ENCODE measurements at places on chromosomes 5 and 9.

DNA sequence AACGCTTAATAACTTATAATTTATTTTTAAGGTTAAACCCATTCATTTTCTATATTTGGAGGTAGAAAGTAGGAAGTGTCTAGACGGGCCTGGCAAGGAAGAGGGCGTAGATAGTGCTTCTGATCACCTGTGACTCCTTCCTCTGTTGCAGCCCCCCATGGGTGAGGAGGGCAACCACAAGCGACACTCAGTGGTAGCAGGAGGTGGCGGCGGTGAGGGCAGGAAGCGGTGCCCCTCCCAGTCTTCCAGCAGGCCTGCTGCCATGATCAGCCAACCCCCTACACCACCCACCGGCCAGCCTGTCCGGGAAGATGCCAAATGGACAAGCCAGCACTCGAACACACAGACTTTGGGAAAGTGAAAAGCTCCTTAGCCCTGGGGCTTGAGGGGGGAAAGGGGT, 36.7 kb downstream of the FAXDC2 start:
- no peak for DNase-seq

DNA sequence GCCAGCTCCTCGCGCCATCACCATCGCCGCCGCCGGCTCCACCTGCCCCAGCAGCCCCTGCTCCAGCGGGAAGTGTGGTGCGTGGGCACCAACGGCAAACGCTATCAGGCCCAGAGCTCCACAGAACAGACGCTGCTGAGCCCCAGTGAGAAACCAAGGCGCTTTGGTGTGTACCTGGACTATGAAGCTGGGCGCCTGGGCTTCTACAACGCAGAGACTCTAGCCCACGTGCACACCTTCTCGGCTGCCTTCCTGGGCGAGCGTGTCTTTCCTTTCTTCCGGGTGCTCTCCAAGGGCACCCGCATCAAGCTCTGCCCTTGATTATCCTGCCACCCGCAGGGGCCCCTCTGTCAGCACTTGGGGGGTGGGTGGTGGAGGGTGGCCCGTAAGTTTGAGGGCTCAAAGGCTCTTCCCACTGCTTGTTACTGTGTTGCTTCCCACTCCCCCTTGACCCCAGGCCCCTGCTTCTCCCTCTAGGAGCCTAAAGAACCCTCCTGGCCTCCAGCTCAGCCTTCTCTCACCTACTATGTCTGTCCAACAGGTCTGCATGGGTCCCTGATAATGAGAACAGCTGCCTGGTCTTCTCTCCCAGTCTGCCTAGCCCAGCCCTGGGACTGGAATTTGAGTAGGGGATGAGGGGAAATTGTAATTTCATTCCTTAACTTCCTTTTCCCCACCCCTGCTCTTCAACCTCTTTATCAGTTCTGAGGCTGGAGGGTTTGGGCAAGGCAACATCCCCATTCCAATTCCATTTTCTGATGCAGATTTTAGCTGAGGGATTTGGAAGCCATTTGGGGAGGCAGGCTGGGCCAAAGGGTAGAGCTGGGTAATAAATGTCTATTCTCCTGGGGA, 9.0 kb downstream of the RACK1 start:
- DNase-seq, result no peak

DNA sequence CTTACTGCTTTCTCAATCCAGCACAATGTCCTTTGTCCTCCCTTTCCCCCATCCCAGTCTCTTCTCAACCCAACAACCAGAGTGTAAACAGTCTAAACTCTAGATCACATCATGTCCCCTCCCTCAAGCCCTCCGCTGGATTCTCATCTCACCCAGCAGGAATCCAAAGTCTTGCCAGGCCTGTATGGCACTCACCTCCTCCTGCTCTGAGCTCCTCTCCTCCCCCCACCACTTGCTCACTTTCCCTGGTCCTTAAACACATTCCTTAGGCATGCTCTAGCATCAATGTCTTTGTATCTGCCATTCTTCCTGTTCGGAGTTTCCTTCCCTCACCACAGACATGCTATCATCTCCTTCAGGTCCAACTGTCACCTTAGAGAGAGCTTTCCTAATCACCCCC, 78.8 kb downstream of the NIPSNAP3B start:
- no peak for DNase-seq

DNA sequence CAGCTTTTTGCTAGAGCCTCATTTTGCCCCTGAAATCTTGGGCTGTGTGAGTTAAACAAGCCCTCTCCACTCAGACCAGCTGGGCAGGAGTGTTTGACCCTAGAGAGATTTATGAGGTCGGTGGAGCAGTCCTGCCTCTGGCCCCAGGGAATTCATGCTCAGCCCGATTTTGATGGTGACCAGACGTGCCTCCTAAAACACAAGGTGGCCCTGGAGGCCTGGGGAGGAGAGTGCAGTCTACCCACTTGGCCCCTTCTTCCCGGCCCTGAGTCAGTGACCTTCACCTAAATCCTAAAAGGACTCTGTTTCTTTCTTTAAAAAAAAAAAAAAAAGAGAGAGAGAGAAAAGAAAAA, 86.6 kb upstream of the SAP30L start:
- DNase-seq, result no peak

DNA sequence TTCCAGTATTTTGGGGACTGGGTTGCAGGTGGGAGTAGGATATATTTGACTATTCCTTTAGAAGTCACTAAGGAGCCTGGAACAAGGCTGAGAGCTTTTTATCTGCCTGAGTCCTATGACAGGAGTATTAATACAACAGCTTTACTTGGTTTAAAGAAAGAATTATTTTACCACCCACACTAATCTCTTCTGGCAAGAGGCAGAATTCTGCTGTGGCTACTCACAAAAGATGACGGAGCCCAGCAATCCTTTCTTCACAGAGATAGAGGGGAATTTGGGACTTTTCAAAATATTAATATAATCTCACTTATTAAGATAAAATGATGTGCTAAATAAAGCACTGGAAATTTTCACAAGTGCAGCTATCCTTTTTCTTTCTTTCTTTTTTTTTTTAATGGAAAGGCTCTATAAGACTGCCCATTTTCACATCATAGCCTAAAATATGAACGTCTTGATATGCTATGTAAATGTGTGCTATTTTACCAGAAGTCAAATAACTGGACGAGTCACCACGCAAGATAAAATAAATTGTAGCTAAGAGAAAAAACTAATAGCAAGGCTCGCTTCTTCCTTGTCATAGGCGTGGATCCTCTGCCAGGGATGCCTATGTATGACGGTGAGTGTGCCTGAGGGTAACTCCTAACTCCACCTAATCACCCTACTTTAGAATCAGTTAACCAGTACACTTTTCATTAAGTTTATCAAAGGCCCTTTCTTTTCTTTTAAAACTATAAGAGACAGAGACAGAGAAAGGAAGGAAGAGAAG, 76.3 kb downstream of the ZNF608 start:
- no peak for DNase-seq

DNA sequence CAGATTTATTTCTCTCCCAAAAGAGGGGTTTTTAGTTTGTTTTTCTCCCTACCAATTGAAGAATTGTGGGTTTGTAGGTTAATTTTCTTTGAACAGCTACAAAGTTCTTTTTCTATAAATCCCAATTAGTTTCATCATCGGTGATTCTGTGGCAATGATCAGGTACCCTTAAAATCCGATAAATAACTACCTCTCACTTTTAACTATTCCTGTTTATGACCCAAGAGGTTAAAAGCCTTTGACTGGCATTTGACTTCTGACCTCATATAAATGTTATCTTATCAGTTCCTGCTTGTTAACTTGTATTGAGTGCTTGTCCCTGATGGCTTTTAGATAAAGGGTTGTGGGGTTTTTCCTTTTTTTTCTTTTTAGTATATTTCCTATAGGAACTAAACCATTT, 124.4 kb upstream of the TMEM161B start:
- no peak for DNase-seq

DNA sequence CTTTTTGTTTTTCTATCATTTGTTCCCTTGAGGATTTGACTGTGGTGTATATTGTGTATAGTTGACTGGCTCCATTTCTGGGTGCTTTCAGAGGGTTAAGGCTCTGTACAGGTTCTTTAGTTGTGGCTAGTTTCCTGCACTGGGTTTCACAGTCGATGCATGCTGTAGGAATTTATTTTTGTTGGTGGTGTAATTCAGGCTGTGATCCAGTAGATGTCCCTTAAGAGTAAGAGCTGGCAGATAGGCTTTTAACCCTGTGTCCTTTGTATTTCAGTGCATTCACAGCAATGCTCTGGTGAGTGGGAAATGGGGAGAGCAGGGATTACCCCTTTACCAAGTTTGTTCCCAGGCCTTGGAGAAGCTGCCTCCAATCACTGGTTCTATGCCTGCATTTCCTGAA, 112.9 kb downstream of the SPATA31D1 start:
- no peak for DNase-seq

DNA sequence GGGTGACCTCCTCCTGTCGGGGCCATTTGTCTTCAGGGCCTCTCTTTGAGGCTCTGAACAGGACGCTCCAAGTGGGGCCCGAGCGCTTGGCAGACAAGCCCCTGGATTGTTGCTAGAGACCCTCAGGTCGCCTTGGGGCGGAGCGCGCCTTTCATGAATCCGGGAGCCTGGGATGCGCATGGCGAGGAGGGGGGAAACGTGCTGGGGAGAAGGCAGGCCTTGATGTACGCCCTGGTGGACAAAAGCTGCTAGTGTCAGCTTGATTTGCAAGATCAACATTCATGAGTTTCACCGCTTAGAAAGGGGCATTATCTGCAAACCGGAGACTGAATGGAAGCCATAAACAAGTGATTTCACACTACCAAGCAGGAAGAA, 226.3 kb downstream of the SMARCA2 start:
- DNase-seq, result peak; percentile 51

DNA sequence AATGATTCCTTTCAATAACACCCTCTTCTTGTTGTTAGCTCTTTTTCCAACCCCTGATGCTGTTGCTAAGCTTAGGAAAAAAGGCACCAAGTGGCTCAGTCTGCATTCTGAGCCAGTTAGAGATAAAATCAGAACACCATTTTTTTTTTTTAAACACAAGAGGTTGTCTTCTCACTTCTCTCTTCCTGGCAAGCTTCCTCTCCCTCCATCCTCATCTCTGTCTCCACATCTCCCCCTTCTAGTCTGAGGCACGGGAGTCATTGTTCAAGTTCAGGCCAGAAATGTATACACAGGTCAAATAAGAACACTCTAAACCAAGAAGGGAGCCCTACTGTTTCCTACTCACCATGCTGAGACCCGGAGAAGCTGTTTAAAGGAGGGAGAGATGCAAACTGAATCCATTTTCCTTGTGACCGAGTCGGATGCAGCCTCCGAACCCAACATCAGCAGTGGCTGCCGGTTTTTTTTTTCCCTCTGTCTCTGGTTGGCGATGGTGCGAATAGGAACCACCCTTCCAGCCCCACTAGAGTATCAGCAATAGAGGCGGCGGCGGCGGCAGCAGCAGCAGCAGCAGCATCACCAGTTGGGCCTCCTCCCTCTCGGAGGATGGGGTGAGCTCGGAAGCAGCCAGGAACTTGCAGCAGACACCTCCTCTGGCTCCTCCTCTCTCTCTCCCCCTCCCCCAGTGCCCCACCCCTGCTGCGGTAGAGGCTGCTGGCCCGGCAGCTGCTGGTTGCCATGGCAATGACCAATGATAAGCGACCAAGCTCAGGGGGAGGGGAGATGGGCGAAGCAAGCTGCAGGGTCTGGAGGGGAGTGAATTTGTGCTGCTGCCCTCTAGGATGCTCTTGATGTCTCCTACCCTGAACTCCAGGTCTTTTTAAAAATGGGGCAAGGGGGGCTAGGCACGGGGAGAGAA, at the start of gene JAKMIP2:
JAKMIP2 (minus strand) TSS at position 619 of the 919 bp plus-strand sequence. CDS start 110,922 bp downstream, outside the sequence.
- peak; percentile 6 for DNase-seq

DNA sequence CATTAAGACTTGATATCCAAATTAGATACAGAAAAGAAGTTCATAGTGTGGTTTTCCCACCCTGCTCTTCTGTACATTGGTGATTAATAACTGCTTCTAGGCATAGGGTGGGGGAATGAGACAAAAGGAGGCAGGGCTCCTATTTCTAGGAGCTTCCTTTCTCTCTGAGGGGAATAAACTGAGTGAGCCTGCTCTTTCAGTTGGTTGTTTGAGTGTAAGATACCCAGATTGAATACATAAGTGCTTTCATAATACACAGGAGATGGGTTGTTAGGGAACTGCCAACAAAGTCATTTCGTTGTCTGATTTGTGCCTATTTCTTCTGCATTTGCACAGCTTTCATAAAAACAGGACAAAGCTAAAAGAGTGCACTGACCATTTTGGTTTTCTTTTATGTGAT, 48.9 kb upstream of the TTC23L start:
- no peak for DNase-seq

- DNase-seq, result peak; percentile 47
Observed at GRCh38 chr5:143557061-143557818, 153.8 kb upstream of the NR3C1 start.

GRCh38 chr9:37967014-37967760, 63.3 kb upstream of the SLC25A51 start:
- no peak for DNase-seq

- no peak for DNase-seq
Observed at GRCh38 chr5:14884062-14884612, 12.6 kb upstream of the ANKH start.

DNA sequence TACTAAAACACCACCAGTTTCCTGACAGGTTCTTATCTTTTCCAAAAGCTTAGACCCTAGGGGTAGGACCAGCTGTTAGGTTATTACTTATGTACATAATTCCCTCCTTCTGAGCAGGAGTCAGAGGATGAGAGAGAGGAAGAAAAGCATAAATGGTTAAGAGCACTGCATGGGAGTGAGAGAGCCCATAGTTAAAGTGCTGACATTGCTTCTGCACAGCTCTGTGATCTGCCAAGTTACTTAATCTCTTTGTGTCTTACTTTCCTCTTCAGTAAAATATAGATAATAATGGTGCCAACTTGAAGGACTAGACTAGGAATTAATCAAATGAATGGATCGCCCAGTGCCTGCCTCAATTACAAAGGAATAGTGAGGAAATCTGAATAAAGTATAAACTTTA, 66.4 kb downstream of the NRG2 start:
- no peak for DNase-seq

GRCh38 chr9:120845255-120845654, 2.5 kb upstream of the PSMD5 start:
- no peak for DNase-seq

- DNase-seq, result no peak
Observed at GRCh38 chr5:117103703-117104102, 529.1 kb upstream of the SEMA6A start.

DNA sequence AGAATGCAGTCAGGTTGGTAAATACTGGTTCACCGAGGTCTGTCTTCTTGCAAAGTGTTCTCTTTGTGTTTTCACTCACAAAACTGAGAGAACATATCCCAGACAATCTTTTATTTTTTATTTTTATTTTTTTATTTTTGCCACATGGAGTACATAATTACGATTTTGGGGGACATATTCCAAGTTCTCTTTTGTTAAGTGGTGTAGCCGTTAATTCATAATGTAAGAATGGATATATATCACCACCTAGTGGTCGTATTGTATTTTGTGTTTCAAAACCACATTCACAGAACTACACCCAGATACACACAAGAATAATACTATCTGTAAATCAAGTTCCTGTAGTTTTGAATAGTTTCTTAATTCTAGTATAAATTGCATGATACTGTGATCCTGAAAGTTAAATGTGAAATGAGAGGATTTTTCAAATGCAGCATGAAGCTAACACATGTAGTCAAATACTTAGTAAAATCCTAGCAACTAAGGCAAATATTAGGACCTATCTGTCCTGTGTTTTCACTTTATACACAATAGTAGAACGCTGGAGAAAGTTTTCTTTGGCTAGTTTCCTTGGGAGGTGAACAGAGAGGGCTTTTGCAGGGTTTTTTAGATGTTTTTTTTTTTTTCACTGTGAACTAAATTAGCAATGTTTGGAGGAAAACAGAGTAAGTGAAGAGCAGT, 92.7 kb downstream of the VCAN start:
- peak; percentile 34 for DNase-seq

GRCh38 chr9:131361202-131361833, 32.6 kb upstream of the PRRC2B start:
- no peak for DNase-seq

GRCh38 chr5:156328766-156329165, 1.8 kb downstream of the SGCD start:
- no peak for DNase-seq

GRCh38 chr5:78576376-78576775, 72.2 kb downstream of the LHFPL2 start:
- no peak for DNase-seq
